Posterior cingulate gyrus (tissue), 11 donors: ENCODE measurements at places on chromosomes 4 and X.

DNA sequence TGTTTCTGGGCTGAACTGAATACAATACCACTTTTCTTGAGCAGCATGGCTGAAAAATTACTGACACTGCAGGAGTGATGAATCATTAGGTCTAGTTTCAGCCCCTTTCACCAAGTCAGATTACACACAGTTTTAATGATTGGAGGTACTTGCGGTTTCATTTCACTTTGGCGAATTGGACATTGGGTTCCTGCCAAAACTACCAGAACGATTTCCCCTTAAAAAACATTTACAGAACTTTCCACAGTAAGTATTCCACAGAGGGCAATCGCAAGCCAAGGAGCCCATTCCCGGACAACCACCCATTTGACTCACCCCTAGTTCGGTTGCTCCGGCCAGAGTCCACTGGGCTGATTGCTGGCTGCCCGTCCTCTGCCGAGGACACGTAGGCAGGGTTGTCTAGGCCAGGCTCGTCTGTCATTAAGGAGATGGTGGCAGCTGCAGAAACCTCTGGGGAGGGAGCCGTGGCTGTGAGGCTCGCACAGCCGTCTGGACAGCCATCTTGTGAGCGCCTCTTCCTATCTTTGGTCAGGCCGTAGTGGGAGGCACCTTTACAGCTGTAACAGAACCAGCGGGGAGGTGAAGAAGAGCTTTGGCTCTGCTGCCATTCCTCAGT, 83.5 kb downstream of the LNX1 start:
- no peak for DNase-seq

- DNase-seq: no peak
Observed at GRCh38 chrX:24629701-24630100, 17.4 kb downstream of the PCYT1B start.

DNA sequence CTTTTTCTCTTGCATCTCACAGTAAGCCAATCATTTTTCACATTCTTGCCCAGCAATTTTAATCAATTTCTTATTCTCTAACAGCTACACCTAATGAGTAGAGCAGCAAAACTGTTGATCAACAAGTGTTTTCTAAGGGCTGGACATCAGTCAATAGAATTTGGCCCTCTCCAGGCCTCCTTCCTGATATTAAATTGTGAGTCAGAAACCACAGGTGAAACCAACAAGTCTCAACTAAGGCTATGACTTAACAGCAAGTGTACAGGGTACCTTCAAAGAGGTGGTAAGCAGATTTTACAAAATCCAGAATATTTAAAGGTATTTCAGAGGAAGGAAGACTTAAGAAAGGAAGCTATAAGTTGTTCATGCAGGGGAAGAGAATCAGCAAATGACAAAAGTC, 156.5 kb upstream of the ARHGAP24 start:
- DNase-seq: no peak

- DNase-seq: peak; percentile 54
Observed at GRCh38 chr4:3792813-3793212, 26.6 kb downstream of the ADRA2C start.

DNA sequence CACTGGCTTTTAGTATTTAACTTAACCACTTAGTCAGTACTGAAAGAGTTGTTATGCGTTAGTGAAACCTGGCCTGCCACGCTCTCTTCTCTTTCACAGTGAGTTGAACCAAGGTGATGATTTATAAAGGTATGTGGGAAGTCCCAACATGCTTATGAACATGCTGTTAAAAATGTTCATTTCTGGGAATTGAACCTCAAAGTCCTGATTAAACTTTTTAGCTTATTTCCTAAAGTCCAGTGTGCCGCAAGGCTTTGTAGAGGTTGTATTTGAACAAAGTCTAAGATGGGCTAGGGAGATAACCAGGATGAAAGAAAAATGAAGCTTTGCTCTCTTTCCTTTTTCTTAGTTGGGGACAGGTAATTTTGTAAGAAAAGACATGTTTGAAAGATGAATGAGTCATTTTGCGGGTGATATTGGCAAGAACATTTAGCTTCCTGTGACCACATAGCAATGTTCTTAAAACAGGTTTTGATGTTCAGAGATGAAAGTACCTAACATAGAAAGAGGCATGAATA, 270.3 kb downstream of the DTHD1 start:
- no peak for DNase-seq

GRCh38 chrX:40202456-40202855, 104.7 kb upstream of the BCOR start:
- DNase-seq: no peak

GRCh38 chr4:169110633-169111032, 100.6 kb upstream of the CBR4 start:
- DNase-seq: no peak

- DNase-seq: no peak
Observed at GRCh38 chr4:85829276-85830051, 354.5 kb downstream of the ARHGAP24 start.

- no peak for DNase-seq
Observed at GRCh38 chr4:110793890-110794554, 171.1 kb upstream of the PITX2 start.

DNA sequence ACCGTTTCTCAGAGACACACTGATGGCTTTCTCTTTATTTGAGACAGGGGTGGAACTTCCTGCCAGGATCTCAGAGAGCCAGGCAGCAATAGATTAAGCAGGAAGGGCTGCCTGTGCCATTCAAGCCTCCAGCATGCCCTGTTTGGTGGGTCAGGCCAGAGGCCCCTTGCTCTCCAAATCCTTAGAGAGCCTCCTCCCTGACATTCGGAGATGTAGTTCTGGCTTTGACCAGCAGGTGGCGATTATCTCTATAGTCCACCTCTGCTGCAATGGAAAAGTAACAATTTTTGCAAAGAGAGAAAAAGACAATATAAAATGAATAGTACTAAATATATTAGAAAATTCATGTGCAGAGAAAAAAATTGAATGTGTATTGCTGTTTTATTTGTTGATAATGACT, 93.9 kb downstream of the NXF2B start:
- DNase-seq: peak; percentile 57
